Eye (tissue), 1 donor: ENCODE measurements at places on chromosomes 4 and X.
A peak's percentile ranks its signal among the peaks of the same experiment; 100 is the strongest.

DNA sequence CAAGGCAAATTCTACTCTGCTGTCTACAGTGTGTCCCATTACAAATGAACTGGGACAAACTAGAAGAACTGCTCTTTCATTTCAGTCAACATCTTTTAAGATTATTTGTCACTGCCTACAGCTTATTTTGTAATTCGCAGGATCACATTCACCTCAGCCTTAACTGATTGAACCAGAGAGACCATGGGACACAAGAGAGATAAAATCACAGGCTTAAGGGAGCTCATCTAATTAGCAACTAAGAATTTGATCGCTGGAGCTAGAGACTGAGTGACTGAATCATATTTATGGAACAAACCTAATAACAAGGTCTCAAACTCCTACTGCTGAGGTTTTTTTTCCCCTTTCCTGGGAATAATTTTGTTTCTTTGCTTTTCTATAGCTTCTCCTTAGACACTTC is 898.2 kb downstream of the PCDH18 start:
- peak; percentile 1 for DNase-seq

DNA sequence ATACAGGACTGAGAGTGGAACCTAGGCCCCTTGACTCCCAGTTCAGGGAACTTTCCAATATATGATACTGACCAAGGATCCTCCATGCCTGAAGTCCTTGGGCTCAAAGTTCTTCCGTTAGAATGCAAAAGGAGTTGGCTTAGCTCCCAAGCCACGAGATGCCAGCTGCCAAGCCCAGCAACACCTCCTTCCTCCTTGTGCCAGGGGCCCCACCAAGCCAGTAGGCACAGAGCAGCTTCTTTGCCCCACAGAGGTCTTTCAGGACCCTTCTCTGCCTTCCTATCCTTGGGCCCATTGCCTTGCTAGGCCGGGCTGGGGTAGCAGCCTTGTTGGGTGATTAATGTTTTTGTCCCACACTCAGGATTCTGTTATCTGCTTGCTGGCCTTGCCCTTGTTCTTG is 105.6 kb downstream of the EFNB1 start:
- DNase-seq = no peak

- DNase-seq = no peak
These were observed 35.2 kb downstream of the AFF2 start for GRCh38 chrX:148535639-148536038.

DNA sequence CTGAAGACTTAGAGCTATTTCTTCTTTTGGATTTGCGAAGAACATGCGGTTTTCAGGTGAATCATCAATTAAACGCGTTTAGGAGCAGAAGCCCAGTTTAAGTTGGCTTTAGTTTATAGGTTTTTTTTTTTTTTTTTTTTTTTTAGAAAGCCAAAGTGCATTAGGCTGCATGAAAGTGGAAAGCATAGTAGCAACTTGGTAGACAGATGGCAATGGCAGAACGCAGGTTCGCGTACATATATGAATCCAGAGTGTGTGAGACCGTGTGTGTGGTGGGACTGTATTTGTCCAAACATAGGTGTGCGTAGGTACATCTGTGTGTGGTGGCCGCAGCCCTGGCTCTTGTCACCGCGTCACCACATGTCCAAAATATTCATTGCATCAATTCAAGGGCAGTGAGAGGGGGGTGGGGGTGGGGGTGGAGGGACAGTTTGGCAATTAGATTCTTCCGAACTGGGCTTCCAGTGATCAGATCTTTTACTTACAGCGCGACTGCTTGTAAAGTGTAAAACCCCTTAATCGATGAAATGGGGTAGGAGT is 901 bp downstream of the JADE1 start:
- no peak for DNase-seq

GRCh38 chr4:110309675-110310074 is 111.3 kb upstream of the ELOVL6 start:
- DNase-seq = peak; percentile 72

GRCh38 chr4:124155239-124155638 is 557.3 kb downstream of the ANKRD50 start:
- no peak for DNase-seq

GRCh38 chrX:118720058-118720707 is 7.2 kb upstream of the IL13RA1 start:
- DNase-seq = no peak

GRCh38 chr4:115437739-115438138 is 324.3 kb upstream of the NDST4 start:
- DNase-seq = no peak

DNA sequence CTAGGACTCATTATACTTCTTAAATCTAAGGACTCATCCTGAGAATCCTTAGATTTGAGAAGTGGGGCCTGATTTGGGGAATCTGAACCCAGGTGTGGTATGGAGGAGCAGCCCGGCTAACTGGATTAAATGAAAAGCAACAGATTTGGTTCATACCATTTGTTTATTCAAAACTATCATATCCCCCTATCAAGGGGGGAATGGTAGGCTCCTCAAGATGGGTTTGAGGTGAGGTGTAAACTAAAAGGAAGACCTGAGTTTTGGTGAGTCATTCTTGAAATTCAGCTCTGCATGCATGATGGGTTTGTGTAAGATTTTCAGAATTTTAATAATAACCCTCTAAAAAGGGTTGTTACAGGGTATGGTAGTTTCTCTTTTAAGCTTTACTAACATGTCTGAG is 53.4 kb downstream of the CASP6 start:
- no peak for DNase-seq

DNA sequence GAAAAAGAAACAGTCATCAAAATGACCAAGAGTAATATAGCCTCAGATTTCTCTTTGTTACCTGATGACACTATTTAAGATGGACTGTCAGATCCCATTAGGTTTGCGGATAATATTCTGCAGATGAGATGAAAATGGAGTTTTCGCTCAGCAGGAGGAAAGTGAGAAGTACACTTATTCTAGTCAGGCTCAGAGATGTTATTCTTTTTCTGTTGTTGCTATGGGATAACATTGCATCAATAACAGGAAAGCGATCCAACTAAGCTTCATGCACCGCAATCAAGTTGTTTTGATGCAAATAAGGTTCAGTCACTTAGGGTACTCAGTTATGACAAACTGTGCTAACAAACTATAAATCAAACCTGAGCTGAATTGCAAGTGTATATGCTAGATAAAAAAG is 415.0 kb downstream of the CCSER1 start:
- DNase-seq = peak; percentile 46

DNA sequence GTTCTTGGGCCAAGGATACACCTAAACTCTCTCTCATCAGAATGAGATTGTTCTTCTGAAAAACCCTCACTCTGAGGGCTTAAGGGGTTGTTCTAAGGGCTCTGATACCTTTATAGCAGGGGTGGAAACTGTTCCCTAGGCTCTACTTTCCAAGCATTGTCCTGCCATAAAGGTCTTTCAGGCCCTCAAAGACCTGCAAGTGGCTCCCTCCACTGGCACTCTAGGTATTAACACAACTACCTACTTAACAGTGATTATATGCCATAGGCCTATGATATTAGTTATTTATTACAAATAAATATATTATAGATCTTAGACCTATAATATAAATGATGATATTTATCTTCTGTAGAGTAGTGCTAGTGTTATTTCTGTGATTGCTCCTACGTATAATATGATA is 473.7 kb upstream of the RPS6KA3 start:
- no peak for DNase-seq

- DNase-seq = no peak
These were observed 228.8 kb downstream of the EVC2 start for GRCh38 chr4:5479518-5480060.

- peak; percentile 27 for DNase-seq
These were observed 7.2 kb downstream of the CRMP1 start for GRCh38 chr4:5885733-5886132.

DNA sequence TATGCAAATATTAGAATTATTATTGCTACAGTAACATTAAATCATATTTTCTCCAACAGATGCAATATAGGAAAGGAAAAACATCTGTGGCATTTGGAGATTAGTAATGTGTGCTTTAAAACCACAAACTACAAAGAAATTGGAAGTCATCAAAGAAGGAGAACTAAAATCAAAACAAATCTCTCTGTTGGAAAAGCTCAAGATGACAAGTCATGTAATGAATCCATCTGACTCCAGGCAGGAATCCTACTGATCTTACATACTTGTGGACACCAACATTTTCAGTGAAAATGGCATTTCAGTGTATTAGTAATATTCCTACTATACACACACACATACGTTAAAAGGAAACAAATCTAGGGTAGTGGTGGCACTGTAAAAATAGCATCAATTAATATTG is 98.2 kb downstream of the SLC39A8 start:
- no peak for DNase-seq

DNA sequence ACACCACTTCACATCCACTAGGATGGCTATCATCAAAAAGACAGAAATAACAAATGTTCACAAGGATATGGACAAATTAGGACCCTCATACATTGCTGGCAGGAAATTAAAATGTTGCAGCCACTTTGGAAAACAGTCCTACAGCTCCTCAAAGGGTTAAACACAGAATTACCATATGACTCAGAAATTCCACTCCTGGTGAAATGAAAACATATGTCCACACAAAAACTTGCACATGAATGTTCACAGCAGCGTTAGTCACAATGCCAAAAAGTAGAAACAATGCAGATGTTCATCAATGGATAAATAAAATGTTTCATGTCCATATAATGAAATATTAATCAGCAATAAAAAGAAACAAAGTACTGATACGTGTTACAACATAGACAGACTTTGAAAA is 15.1 kb downstream of the S100G start:
- peak; percentile 11 for DNase-seq

- DNase-seq = no peak
These were observed 138.9 kb downstream of the DCAF12L2 start for GRCh38 chrX:126027229-126027628.

DNA sequence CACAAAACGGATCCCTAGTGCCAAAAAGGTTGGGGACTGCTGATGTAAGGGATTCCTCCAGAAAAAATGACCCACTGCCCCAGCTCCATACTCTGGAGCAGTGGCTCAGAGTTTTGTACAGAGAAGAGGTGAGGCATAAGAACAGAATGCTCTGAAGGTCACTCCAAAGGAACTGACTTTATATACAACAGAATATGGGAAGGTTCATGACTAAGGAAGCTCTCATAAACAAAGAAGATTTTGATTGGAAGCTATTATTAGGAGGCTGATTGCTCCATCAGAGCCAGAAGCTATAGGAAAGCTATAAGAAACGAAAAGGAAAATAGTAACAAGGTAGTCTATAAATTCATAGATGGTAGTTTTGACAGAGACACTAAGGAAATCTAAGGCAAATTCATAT is 203.1 kb downstream of the SLC7A11 start:
- no peak for DNase-seq

GRCh38 chr4:137122876-137123275 is 409.4 kb downstream of the PCDH18 start:
- DNase-seq = no peak

- DNase-seq = no peak
These were observed 159.4 kb downstream of the ANTXR2 start for GRCh38 chr4:79913581-79913980.

GRCh38 chrX:46117234-46117633 is 428.0 kb downstream of the ZNF674 start:
- DNase-seq = no peak

- no peak for DNase-seq
These were observed 448.1 kb downstream of the PDGFC start for GRCh38 chr4:156523492-156523891.

GRCh38 chrX:119984652-119985051 is 41.1 kb upstream of the NKAP start:
- DNase-seq = no peak

DNA sequence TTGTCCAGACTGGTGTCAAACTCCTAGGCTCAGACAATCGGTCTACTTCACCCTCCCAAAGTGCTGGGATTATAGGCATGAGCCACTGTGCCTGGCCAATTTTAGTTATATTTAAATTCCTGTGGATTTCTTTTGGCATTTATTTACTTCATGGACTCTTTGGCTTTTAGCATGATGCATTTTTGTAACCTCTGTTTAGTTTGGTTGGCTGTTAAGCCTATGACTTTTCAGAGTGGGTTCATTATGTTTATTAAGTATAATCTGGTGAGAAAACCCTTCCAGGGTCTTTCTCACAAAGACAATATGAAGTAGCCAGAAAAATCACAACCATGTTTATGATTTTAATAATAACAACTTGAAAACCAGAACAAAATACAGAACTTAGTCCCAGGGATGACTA is 49.4 kb downstream of the USP38 start:
- DNase-seq = no peak

DNA sequence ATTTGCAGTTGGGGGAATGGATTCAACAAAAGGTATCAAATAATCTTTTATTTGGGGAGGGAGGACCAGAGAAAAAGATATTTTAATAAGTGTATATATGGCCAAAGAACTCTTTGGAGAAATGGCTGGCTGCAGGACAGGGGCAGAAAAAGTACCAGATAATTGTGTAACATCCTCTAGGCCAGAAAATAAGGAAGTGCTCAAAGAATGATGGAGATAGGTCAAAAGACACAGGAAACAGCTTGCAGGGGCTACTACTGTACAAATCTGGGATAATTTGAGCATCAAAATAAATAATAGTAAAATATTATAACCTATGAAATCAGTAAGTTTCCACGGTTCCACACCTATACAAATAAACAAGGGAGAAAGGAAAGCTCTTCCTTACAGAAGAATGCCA is 34.8 kb downstream of the KLHL5 start:
- no peak for DNase-seq

DNA sequence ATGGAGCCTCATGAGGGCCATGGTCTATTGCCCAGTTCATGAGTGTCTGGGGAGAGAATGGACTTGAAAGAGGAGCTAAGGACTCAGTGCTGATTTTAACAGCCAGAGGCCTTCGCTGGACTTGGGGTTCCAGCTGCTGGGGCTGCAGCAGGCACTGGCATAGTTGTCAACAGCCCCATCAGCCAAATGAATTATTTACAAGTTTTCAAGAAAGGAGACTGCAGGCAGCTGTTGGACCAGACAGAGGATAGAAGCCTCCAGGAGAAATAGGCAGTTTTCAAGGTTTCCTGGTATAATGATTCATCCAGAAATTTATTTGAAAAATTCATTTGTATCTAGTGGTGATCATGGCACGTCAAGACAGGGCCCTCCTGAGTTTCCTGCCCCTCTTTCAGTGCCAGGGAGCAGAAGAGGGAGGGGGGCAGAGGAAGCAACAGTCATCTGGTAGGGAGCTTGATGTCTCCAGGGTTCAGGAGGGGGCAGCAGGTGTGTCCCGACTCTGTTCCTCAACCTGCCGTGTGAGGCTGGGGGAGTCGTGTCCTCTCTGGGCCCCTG is 63.1 kb upstream of the GPR78 start:
- peak; percentile 39 for DNase-seq

GRCh38 chrX:11666952-11667685 is 1.4 kb upstream of the ARHGAP6 start:
- DNase-seq = peak; percentile 4

- peak; percentile 58 for DNase-seq
These were observed 2.5 kb upstream of the HTRA3 start for GRCh38 chr4:8267077-8267476.

- DNase-seq = peak; percentile 73
These were observed 155.6 kb upstream of the PACRGL start for GRCh38 chr4:20544645-20545044.

GRCh38 chr4:88819818-88820697 is 122.4 kb upstream of the NAP1L5 start:
- no peak for DNase-seq

GRCh38 chrX:30618160-30618765 is 35.0 kb upstream of the GK start:
- DNase-seq = no peak
